ENCODE measurements at places on chromosomes 16 and 17.
A peak's percentile ranks its signal among the peaks of the same experiment; 100 is the strongest.

GRCh38 chr17:28728364-28729200, at the start of gene NEK8:
NEK8 (plus strand) TSS chr17:28728788; CDS start chr17:28728814, 26 bp downstream.
- DNase-seq: peak; percentile 98

DNA sequence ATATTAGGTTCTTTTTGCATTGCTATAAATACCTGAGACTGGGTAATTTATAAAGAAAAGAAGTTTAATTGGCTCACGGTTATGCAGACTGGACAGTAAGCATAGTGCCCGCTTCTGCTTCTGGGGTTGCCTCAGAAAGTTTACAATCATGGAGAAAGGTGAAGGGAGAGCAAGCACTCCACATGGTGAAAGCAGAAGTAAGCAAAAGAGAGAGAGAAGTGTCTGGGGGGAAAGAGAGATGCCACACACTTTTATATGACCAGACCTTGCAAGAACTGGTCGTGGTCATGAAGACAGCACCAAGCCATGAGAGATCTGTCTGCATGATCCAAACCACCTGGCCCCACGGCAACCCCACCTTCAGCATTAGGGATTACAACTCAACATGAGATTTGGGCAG, 45.4 kb downstream of the KCNJ16 start:
- DNase-seq: no peak

GRCh38 chr17:2170023-2170422, 115.1 kb downstream of the HIC1 start:
- DNase-seq: no peak

DNA sequence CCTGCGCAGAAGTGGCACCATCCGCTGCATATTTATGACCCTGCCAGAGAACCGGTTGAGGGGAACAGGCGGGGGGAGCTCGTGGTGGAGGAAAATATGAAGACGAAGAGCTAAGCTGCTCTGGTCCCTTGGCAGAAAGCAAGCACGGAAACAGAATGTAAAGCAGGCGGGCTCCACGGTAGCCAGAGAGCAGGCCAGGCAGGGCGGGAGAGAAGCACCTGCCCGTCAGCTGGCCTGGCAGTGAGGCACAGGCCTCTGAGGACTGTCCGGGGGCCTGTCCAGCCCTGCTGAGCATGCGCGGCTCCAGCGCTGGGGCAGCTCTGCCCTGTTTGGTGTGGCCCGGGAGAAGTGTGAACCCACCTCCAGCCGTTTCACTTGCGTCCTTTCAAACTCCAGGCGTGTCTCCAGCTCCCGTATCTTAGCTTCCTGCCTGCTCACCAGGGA, 46.7 kb downstream of the PIPOX start:
- DNase-seq: no peak

GRCh38 chr17:66981983-66982508, 17.5 kb downstream of the CACNG4 start:
- no peak for DNase-seq

DNA sequence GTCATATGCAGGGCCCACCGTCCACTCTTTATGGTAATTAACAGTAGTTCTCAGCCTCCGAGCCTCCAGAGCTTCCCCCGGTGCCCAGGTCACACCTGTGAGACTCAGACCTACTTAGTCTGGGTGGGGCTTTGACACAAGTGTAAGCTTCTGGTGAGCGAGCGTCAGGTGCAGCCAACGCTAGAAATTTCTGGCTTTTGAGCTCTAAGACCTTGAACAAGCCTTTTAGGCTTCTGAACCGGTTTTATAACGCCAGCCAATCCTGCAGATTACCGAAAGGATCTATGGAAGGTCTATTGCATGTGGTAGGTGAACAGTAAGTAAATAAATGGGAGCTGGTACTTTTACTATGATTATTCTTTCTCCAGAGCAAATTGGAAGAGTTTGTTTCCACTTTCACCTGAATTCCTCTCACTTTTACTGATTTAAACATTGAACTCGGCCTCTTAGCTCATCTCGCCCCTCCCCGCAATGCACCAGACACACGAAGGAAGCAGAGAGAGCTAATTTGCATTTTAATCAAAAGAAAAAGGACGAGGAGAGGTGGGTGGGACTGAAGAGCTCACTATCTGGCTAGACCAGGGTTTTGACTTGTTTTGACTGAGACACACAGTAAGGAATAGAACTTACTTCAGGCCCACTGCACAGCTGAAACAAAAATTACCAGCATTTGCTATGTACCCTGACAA, 47.1 kb downstream of the ABAT start:
- no peak for DNase-seq

DNA sequence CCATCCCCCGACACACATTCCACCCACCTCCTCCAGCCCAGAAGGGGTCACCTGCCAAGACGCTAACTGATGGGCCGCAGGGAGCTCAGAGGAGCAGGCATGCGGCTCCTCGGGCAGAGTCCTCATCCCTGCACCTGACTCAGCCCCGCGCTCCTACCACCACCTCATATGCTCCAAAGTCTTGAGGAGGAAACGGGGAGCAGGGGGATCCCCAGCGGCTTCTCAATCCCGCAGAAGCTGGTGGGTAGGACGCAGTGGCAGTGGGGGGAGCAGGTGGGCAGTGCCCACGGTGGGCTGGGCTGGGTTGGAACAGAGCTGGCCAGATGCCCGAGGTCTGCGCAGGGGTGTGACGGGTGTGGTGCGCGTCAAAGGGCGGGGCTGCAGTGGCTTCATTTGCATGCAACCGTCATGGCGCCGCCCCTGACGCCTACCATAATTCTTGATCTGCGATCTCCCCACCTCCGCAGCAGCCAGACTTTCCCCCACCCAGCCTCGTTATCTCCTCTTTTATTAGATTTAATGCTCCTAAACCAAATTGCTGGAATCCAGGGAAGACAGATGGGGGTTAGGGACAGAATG, 39.0 kb upstream of the EMP2 start:
- DNase-seq: peak; percentile 79

DNA sequence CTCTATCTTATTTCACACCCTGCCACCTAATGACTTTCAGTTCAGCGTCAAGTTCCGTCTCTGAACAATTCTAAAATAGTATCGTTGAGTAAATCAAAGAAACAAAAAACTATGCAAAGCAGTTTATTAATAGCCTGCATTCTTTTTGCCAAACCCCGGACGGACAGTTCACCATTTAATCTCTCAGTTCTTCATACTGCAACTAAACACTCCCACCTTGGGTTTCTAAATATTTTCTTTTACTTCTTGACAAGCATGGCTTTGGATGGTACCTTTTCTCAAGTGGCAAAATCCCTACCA, 1.2 kb downstream of the MYH11 start:
- DNase-seq: no peak

- DNase-seq: no peak
Measured at GRCh38 chr16:47578033-47578432, 116.9 kb downstream of the PHKB start.

- DNase-seq: no peak
Measured at GRCh38 chr17:5701381-5701780, 117.1 kb upstream of the NLRP1 start.

DNA sequence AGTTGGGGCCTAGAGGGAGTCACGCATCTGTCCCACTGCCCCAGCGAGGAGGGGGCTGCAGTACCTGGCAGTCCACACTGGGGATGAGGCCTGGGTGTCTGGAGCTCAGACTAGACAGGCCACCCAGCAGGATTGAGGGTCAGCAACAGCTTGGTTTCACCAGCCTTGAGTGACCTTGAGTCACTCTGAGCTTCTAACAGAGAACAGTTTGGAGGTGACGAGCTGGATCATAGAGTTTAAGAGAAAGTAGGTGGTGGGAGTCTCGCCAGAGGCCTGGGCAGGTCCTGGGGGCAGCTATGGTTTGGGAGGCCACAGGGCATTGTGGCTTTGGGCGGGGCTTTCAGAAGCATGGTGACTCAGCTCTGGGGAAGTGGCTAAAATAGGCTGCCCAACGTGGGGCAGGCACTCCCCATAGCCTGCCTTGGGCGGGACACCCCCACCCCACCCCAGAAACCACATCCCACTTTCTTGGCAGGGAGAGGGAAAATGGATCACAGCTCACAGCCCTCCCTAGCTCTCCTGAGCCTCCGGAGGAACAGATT, 20.5 kb downstream of the CDC42EP4 start:
- DNase-seq: peak; percentile 80

DNA sequence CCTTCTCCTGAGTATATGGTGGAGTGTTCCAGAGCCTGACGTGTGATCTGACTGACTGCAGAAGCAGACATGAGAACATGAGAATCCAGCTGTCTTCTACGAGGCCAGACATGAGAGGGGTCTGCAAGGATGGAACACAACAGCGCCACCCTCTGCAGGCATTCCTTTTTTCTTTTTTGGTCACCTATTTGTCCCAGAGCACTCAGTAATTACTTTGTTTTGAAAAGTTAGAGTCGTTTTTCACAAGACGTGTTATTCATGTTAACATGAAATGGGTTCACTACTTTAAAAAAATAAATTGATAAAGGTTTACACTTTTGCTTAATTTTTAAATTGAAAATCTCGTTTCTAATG, 43.8 kb upstream of the ATP2A3 start:
- DNase-seq: no peak

- no peak for DNase-seq
Measured at GRCh38 chr17:522919-523318, 170.3 kb upstream of the RPH3AL start.

DNA sequence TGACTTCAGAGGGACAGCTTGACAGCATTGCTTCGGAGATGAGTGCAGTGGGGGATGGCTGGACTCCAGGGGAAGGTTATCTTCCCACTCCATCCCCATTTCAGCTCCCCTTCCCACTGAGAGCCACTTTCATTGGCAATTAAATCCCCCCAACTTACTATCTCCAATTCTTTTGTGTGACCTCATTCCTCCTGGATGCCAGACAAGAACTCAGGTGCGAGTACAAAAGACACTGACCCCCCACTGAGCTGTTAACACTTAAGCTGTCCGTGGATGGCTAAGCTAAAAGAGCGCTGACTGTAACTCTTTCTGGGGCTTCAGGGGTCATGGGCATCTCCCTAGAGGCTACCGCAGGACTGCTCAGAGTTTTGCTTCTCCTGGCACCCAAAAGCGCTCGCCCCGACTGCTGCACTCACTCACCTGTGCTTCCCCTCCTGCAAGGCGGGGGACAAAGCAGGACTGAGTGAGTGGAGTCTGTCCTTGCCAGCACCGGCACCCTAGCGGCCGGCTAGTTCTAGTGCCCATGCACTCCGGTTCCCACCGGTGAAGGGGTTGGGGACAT, 44.8 kb upstream of the FBXO47 start:
- DNase-seq: no peak

GRCh38 chr16:53509906-53510703, 7.1 kb upstream of the AKTIP start:
- DNase-seq: peak; percentile 78

DNA sequence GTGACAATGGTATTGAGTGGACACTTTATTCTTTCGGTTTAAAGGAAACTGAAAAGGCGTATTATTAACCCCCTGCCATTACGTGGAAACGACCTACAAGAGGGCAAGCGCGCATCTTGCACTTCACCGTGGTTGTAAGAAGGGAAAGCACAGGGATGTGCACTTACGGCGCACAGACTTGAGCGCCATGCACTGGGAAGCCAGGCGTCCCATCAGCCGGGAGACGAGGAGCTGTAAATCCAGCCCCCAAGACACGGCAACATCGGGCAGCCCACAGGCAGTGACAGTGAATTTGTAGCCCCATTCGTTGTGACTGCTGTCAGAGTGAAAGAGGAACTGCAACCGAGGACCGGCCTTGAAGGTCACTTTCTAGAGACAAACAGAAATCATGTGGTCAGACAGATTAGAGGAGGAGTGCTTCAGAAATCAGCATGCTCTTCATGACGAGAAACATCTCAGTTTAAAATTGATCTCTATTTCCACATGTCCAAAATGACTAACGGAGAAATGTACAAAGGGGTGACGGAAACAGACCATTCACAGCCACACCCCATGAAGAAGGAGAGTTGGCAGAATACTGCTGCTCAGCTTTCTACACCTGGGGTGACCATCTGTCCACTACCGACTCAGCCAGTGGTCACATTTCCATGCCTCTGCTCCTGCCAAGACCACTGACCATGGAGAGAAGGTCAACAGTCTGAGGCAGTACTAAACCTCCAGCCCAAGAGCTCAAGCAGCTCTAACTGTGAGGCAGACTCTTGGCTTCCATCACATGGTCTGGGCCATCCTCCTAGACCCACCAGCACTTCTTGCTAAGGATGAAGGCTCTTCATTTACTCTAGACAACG, 68.6 kb downstream of the ZZEF1 start:
- no peak for DNase-seq

GRCh38 chr17:68134046-68134637, 98.6 kb downstream of the KPNA2 start:
- DNase-seq: no peak

DNA sequence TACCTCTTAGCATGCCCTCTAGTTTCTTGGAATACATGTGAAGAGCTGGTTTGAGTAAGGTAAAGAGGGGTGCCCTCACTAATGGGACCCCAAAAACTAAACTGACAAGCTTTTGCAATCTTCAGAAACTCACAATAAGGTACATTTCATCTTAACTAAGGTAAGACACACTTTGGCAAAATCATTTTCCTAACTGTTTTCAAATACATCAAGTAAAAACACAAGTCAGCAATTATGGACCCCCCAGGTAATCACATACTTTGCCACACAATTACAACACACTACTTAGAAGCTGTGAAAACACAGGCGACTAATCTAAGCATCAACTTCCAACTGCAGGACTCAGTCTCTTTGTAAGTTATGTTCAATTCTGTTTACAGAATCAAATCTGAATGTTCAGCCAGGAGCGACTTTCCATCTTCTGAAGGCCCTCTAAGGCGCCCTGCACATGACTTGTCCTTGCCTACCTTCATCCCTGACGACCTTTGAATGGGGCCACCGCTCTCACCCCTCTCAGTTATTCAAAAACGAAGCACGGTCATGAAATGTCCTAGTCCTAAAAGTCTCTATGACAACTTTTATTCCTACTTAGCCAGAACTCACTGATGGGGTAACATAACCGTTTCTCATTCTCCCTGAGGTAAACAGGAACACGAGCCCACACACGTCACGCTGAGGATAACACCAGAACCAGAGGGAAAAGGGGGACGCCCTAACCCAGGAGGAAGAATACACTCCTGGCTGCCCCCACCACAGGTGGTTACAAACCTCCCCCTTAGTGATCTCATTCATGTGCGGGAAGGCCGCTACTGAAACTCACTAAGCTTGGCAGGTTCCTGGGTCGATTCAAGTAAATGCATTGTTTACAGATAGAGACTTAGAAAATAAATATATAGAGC, 5.5 kb downstream of the CREBBP start:
- no peak for DNase-seq

DNA sequence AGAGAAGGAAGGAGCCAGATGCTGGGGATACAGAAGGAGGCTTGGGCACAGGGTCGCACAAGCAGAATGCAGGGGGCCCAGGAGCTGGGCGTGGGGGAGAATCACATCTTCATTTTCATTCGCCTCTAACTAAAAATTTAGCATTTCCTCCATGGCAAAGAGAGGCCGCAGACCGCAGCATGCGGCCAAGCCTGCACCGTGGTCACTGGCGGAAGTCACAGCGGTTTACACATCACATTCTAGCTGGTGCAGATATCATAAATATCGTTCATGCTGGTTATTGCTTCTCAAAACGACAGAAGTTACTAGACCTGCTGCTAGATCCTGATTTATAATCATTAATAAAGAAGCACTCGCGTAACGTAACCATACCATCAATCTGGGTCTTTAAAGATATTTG, 162.0 kb downstream of the NTN1 start:
- DNase-seq: no peak
